ENCODE measurements at places on chromosomes 1 and 21.

- DNase-seq = no peak
Observed at GRCh38 chr1:157277281-157277680, 139.1 kb upstream of the ETV3 start.

DNA sequence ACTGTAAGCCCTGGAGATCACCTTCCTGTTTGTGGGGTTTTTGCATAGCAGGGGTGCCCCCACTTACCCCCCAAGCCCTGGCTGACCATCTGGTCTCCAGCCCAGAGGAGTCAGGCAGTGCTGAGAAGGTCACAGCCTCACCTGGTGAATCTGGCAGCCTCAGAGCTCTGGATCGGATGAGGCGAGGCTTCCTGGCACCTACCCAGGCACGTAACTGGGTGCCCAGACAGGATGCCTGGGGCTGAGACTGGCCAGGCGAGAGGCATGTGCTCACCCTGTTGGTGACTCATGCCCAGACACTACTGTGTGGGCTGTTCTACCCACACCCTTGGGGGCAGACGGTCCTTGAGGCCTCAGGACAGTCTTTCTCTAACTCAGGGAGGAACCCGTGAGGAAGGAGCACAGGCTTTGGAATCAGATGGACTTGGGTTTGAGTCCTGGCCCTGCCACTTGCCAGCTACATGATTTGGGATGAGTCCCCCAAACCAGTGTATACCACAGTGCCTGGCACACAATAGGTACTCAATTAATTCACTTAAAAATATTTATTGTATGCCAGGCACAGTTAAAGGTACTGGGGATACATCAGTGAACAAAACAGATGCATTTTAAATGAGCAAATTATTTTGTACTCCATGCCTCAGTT, 15.1 kb upstream of the PADI3 start:
- no peak for DNase-seq

- DNase-seq = no peak
Observed at GRCh38 chr1:224450561-224451350, 16.2 kb upstream of the WDR26 start.

DNA sequence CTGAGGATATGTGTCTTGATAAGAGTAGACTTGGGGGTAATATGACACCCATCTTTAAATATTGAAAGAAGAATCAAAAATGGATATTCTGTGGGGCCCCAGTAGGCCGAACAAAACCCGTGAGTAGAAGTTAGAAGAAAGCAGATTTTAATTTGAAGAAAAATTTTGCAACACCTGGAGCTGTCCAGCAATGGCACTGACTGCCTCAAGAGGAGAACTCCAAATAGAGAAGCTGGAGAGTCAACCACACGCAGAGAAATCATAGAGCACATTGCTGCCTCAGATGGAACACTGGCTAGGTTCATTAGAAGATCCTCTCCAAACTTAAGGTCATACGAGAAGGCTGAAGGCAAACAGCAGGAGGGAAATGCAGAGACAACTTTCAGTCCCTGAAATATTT, 6.8 kb downstream of the NHLH1 start:
- no peak for DNase-seq

DNA sequence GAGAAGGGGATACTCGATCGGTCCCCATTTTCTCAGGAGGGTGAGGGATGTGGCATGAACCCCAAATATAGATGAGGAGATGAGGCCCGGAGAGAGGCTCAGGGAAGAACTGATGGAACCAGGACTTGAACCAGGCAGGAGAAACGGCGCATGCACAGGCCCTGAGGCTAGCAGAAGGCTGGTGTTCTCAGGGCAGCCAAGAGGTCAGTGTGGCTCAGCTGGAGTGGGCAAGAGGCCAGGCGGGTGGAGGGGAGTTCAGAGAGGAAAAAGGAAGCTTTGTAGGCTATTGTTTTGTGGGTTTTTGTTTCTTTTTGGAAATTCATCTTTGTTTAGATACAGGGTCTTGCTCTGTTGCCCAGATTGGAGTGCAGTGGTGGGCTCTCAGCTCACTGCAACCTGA, 122.0 kb downstream of the LACTBL1 start:
- DNase-seq = no peak

GRCh38 chr1:39737546-39738169, 1.0 kb upstream of the PPIE start:
- no peak for DNase-seq

DNA sequence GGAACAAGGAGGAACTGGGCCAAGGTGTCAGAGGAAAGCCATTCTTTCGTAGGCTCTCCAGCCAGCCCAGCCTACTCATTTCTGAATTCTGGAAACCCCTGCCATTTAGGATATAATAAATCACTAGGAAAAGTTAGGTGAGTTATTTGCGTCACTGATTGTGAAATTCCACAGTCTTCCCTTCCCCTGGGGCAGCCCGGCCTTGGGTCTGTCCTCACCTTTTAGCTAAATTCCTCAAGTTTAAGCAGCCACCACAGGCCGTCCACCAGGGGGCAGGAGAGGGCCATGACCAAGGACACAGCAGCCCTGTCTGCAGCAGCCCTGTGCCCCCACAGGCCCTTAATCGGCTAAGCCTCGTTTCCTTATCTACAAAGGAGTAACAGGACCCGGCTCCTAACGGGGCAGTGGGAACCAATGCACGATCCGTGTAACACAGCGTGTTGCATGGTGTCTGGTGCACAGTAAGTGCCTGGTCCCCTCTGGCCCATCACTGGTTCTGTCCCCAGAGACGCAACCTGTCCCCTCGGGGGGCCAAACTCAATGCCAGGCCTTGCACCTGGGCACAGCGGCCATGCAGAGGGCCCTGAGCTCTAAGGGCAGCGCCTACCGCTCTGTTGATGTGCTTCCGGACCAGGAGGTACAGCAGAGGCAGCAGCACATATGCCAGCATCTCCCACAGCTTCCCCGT, 18.1 kb downstream of the GPR157 start:
- DNase-seq = peak; percentile 83

DNA sequence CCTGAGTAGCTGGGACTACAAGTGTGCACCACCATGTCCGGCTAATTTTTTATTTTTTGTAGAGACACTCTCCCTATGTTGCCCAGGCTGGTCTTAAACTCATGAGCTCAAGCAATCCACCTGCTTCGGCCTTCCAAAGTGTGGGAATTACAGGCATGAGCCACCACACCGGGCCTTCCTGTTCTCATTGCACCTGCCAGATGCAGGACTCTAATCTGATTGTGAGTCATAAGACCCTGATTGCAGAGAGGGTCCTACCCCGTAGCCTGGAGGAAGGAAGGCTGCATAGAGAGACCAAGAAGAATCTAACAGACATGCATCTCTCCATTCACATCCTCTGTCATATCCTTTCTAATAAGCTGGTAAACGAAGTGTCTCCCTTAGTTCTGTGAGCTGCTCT, 19.5 kb upstream of the CGN start:
- DNase-seq = no peak
